ENCODE measurements at places on chromosomes 16 and 17. TPM values are rescaled to one million over a fixed set of nuclear protein-coding genes. Genes with fewer than 3 reads are reported as not detected.

- no peak for DNase-seq
Observed at GRCh38 chr16:67967958-67968399, 458 bp downstream of the SLC12A4 start.

DNA sequence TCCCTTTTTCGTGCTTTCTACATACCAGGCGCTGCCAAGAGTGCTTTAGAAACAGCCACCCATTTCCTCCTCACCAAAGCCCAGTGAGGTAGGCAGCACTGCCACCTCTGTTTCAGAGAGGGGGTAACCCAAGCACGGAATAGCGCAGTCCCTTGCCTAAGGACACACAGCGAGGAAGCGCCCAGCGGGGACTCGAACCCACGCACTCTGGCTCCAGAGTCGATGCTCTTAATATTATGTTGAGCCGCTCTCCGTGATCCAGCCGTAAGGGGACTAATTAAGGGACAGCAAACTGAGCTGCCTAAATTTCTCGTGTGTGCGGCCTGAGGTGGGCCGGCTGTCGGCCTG, 497 bp downstream of the CES1 start:
- no peak for DNase-seq

The KRTAP9-8 gene
- total RNA-seq, result not detected

GRCh38 chr17:39714234-39714633, 14.4 kb downstream of the ERBB2 start:
- no peak for DNase-seq

The NRN1L gene
- total RNA-seq, result 1.6 TPM

DNA sequence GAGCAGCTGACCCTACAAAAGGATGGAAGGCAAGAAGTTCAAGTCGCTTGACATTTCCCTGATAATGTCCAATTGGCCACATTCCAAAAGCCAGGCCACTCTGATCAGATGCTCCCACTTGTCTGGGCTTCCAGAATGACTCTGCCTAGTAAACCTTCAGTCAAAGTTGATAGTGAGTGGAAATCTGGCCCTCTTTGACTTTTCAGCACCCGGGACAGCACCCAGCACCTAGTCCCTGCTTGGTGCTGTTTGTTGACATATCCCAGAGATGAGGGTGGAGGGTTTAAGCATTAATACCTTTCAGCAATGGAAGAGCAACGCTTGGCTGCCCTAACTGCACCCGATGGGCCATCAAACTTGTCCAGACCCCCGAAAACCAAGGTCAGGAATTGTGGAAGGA, 131.3 kb downstream of the AIPL1 start:
- no peak for DNase-seq

Data from upper lobe of left lung (tissue), 6 donors.